Activated T-helper 9 cell treated with anti-CD3 and anti-CD28 coated beads, Interleukin-2, amount 50 U/mL, for 16 hours (primary cell): ENCODE measurements at places on chromosomes 2 and 18.

- DNase-seq, result no peak
Observed at GRCh38 chr2:46120792-46121555, 176.2 kb upstream of the EPAS1 start.

DNA sequence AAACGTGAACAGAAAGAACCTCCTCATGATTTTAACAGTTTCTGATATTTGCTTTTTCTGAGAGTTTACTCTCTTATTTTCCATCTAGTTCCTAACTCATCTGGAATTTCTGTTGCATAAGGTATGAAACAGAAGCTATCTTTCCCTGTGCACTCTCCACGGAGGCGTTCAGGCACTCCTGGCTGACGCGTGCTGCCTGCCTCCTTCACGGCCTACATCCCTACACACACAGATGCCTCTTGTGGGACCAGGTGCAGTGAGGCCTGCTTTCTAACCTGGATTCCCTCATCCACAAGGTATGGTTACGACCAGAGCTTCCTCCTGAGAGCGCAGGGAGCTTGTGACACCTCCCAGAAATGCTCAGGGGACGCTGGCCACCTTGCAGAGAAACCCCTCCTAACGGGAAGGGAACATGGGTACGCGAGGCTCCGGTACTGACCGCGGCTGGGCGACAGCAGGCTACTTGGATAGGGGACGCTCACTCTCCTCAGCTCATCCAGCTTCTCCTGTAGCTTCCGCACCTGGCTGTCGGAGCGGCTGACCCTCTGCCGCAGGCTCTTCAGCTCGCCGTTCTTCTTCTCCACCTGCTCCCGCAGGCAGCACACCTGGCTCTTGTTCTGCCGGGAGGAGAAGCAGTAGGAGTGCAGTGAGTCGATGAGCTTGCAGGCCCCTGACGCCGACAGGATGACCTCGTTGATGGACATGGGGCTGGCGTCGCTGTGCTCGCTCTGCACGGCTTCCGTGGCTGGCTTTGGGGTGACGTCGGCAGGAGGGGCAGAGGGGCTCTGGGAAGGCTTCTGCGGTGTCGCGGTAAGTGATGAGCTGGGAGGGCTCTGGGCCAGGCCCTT lies 4.3 kb downstream of the THAP4 start:
- no peak for DNase-seq

- no peak for DNase-seq
Observed at GRCh38 chr2:164620873-164621763, at the start of gene GRB14. Gene GRB14 (minus strand): TSS chr2:164621482. CDS start chr2:164621309, 173 bp downstream.

DNA sequence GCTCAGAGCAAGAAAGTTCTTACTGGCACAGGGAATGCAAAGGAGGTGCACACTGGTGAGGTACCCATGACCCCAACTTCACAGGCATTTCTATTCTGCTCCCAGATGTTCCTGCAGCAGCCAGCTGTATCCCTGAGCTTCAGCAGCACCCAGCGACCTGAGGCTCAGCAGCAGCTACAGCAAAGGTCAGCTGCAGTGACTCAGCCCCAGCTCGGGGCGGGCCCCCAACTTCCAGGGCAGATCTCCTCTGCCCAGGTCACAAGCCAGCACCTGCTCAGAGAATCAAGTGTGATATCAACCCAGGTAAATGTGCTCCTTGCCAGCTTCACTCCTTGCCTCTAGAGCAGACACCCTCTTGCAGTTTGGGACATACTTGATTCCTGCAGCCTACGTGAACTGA lies 14.1 kb upstream of the RPL31 start:
- no peak for DNase-seq

DNA sequence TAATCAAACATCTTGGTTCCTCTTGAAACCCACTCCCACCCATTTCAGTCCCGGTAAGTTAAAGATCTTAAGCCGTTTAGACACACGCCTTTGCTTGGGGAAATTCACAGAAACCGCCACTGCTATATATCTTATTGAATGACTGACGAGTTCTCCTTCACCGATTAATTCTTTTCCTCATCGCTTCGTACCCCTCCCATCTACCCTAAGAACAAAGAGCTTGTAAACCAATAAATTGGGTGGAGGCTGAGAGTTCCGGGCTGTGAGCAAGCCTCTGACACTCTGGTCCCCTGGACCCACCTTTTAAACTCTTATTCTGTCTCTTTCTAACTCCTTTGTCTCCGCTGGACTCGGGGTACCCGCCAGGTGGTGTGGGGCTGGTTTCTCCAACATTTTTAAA lies 30.6 kb downstream of the TMEM131 start:
- no peak for DNase-seq

- no peak for DNase-seq
Observed at GRCh38 chr2:208620487-208620978, 213.9 kb downstream of the PTH2R start.

GRCh38 chr2:29347774-29348461 lies 232.7 kb downstream of the CLIP4 start:
- DNase-seq, result no peak

DNA sequence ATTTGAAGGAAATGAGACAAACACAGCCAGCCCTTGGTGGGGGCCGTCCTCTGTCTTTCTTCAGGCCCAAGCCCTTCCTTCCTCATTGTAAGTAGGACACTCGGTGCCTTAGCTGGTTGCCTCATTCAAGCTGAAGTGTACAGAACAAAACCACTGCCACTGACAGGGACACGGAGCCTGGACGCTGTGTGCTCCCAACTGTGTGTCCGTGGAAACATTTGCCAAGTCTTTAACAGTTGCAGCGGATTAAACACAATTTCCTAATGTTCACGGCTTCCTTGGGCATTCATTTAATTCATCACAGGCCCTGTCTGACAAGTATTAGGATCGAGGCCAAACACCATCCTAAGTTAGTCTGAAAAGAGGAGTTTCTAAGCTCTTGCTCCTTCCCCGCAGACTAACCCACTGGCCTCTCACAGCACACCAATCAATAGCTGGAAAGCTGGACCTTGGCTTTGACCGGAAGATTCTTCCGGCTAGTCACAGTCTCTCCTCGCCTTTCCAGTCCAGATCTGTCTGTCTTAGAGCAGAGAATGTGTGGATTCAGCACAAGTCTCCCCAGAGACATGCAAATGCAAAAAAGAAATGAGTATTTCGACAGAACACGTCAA lies 68.7 kb upstream of the ACSL3 start:
- DNase-seq, result no peak

- DNase-seq, result no peak
Observed at GRCh38 chr2:206820807-206821206, 55.4 kb downstream of the FASTKD2 start.

- no peak for DNase-seq
Observed at GRCh38 chr18:76979111-76979751, 153.4 kb downstream of the MBP start.

GRCh38 chr2:181250691-181251090 lies 206.5 kb upstream of the ITGA4 start:
- no peak for DNase-seq

- DNase-seq, result no peak
Observed at GRCh38 chr2:57450170-57450569, 596.4 kb upstream of the VRK2 start.

DNA sequence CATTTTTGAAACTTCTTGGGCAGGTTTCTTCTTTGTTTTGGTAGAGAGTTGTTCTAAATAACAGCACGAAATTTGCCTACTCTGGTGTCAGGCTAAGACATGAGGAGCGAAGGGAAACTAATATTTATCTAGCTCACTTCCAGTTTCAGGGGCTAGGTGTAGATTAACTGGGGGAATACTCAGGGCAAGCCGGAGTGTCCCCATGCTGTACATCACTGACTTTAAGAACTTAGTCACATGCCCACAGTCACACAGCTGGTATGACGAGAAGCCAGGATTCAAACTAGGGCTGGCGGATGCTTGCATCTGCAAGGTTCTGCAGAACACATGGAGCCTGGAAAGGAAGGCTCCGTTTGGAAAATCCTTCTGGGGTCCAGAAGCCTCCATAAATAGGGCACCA lies 133.3 kb downstream of the ALPK2 start:
- no peak for DNase-seq

GRCh38 chr2:85427300-85427835 lies 8.9 kb downstream of the SH2D6 start:
- DNase-seq, result no peak

- no peak for DNase-seq
Observed at GRCh38 chr18:26356045-26356785, 130.0 kb downstream of the TAF4B start.

- DNase-seq, result no peak
Observed at GRCh38 chr18:5388896-5389295, 93.4 kb upstream of the ZBTB14 start.

DNA sequence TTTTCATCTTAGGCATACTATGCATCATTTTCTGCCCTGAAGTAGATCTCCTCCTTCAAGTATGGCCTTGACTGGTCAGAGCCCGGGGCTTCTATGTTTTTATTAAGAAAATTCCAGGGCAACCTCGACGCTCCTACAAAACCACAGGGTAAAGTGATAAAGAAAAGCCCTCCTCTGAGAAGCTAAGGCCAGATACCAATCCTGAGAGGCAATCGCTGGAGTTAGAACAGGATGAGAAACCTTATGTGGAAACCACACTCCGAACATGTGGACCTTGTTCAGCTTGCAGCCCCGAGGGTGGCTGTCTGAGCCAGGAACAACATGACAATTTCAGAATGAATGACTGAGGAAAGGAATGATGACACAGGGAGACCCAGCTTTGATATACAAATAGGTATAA lies 35.6 kb downstream of the RMC1 start:
- no peak for DNase-seq

DNA sequence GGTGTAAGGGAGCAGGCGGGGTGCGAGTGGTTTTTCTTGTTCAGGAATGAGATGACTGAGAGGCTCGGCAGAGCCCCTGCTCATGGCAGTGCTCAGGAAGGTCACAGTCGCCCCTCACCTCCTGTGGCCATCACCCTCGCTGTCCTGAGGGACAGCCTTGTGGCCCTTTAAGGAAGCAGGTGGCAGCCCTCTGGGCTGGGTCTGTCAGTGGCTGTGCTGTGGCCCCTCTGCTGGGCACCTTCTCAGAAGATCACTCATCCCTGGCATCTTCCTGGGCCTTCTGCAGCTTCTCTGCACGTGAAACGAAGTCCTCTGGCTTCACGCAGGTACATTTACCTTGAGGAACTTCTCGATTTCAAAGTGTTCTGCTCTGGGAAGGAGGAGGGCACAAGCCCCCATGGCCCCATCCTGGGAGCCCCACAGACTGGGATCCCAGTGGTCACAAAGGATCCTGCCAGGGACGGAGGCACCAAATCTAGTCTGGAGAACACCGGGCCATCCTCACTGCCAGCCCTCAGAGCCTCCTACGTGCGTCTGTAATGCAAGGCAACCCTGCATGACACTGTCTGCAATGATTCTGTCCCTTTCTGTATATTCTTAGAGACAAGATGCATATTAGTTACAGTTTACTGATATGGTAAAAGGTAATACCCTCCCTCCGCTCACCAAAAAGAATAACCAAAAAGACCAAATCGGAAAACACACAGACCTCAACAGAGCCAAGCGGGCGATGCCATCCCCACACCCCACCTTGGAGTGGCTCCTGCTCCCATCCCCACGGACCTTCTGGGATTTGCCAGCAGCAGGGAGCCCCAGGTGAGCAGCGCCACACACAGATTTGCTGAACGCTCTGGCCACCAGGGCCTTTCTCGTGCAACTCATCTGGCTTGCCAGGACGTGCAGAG lies 25.9 kb upstream of the FAHD2A start:
- DNase-seq, result no peak

GRCh38 chr2:83022631-83023210 lies 1436.4 kb downstream of the SUCLG1 start:
- no peak for DNase-seq

DNA sequence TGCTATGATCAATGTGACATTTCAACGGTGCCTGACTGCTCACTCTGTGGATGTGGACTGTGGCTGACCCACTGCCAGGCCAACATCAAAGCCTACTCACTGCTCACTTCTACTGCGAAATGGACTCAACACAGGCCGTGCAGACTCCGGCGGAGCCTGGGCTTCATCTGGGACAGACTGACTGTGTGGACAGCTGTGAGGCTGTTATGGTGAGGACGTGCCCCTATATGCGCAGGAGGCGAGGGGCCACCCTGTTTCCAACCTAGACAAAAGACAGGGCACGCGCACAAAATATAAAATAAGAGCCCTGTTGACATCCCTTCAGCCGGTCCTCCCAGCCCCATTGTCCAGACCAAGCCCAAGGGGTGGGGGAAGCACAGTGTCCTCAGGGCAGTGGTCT lies 514.4 kb upstream of the RAB6C start:
- no peak for DNase-seq

DNA sequence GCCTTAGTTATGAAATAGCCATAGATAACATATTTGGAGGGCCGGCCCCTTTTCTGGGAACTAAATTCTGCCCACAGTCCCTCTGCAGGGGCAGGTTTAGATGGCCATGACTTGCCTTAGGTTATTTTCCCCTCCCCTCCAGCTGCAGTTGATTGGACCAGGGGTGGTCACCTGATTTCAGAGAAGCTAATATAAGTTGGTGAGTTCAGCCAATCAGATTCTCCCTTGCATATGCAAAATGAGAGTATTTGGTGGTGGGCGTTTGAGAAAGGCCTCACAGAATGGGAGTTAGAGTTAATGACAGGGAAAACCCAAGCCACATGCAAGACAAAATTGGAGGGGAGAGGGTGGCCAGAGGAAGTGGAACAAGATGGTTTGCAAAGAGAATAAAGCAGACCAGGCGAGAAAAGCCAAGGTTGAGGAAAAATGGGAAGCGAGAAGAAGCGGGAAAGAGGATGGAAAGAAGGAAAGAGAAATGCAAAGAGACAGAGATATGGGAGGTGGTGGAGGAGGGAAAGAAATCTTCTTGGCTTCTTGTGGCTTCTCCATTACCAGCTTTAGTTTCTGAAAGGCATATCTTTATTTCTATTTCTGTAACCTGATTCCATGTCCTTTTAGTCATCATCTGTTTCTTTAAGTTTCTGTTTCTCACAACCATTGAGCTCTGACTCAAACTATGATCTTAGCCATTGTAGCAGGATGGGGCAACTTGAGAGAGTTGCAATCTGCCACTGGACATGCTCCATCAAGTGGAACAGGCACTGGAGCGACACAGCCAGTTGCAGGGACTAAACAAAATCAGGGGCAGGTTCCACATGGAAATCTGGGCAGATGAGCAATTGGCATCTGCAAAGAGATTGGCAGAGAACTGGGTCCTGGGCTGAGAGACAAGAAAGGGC lies 108.1 kb upstream of the SIX3 start:
- DNase-seq, result no peak

DNA sequence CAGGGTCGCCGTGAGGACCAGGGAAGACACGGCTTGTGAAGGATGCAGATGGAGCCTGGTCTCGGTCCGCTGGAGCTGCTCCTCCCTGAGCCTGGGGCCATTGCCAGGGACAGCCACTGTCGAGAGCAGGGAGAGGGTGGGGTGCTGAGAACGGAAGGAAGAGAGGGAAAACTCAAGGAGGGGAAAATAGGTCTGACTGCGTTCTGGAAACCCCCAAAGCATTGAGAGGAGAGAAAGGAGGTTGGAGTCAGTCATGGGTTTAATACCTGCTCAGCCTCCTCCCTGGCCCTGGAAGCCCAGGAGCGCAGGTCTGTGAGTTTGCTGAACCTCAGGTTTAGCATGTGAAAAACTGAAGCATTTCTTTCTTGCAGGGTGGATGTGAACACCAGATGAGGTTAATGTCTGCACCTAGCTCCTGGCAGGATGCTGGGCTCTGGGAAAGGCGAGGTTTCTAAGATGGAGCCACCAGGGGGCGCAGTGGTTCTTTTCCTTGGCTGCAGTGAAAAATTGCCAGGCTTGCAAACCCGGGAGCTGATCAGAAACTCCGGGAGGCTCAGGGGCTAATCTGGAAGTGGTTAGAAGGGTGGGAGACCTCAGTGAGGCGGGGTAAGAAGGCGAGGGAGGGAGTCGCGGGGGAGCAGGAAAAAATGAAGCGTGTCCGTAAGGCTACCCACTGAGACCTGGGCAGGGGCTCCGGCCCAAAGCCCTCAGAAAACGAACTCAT lies 33.6 kb upstream of the RNF149 start:
- DNase-seq, result peak; percentile 58
